Activated CD8-positive, alpha-beta memory T cell treated with anti-CD3 and anti-CD28 coated beads, Interleukin-2, amount 50 U/mL, for 4 hours (primary cell): ENCODE measurements at places on chromosomes 4 and X.

DNA sequence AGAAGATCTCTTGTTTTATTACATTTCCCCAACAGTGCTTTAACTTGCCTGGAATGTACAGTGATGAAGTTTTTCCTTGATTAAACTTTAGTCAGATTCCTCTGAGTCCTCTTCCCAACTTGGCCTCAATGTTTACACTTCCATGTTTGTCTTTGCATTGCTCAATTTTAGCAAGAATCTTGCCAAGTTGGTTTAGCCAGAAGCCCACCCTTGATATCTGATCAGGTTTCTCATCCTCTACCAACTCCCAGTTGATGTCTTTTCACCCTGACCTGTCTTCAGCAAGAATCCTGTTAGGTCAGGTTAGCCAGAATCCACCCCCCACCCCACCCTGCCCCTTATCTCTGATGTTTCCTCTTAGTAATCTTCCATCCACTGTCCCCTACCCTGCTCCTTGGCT is 120.9 kb downstream of the MBNL3 start:
- no peak for DNase-seq

DNA sequence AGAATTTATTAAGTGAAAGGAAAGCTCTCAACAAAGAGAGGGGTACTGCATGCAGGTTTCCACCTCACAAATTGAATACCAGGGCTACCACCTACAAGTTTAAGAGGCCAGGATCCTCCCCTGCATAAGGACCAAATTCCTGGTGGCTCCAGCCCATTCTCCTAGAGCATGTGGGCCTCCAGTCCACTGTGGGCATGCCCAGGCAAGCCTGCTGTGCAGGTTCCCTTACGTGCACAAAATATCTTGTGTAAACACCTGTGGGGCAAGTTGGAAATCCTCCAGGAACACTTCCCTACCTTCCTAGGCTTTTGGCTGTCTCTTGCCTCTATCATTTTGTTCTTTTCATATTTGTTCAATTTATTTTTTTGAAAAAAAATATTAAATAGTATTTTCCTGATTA is 724.3 kb downstream of the ARAP2 start:
- DNase-seq = no peak

DNA sequence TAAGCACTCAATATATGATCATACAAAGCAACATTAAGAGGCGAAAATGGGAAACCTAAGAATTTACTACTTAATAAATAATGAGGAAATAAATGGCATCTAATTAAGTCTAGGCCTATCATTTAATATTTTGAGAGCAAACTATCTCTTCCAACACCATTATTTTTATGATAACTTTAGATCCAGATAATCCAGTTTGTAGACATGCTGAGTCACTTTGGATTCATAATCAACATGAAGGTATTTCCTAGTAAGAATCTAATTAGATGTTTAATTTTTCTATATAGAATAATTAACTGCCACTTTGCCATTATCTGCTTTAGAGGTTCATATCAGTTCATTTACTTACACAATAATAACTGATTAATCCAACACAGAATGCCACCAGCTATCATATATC is 336.2 kb downstream of the INPP4B start:
- no peak for DNase-seq

- DNase-seq = no peak
Measured at GRCh38 chrX:133175605-133176004, 42.5 kb downstream of the TFDP3 start.

- no peak for DNase-seq
Measured at GRCh38 chrX:10350981-10351380, 194.2 kb downstream of the CLCN4 start.

DNA sequence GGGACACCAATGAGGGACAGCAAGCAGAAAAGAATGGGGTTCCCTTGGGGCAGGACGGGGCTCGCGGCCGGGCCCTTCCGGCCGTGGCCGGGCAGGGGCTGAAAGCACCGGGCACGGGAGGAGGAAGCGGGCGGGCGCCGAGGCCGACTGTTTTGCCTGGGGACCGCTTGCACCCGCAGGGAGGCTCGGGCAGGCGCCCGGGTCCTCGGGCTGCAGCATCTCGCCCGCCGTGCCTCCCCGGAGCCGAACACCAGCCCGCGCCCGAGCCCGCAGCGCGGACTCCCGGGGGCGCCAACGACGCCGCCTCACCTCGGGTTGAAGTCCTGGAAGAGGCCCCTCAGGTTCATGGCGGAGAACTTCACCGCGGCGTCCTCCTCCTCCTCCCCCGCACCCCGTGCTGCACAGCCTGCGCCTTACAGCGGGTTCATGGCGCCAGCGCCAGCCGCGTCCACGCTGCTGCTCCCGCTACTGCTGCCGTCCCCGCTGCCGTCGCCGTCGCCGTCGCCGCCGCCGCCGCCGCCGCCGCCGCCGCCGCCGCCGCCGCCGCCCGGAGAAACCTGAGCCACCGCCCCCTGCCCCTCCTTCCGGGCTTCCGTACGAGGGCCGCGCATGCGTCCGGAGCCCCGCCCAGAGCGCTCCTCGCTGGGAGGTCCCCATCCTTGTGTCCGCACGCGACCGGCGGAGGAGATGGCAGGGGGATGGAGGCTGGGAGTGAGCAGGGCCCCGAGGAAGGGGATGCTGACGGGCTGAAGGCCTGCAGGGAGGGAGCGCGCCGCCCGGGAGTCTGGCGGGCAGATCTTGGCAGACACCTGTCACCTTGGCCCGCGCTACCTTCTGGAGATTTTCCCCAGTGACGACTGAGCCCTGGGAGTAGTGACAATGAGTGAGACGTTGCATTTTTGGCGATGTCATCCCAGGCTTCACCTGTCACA is at the start of gene TMEM185A:
TMEM185A (minus strand) TSS at position 559 of the 932 bp plus-strand sequence; CDS start at position 347, 212 bp downstream.
- DNase-seq = peak; percentile 71

GRCh38 chrX:36867143-36867542 is 141.0 kb upstream of the FAM47C start:
- no peak for DNase-seq

GRCh38 chrX:8274170-8274569 is 103.1 kb upstream of the VCX2 start:
- no peak for DNase-seq

- no peak for DNase-seq
Measured at GRCh38 chr4:126939401-126939800, 693.4 kb upstream of the INTU start.

GRCh38 chr4:6340446-6341015 is 70.9 kb downstream of the WFS1 start:
- DNase-seq = no peak

DNA sequence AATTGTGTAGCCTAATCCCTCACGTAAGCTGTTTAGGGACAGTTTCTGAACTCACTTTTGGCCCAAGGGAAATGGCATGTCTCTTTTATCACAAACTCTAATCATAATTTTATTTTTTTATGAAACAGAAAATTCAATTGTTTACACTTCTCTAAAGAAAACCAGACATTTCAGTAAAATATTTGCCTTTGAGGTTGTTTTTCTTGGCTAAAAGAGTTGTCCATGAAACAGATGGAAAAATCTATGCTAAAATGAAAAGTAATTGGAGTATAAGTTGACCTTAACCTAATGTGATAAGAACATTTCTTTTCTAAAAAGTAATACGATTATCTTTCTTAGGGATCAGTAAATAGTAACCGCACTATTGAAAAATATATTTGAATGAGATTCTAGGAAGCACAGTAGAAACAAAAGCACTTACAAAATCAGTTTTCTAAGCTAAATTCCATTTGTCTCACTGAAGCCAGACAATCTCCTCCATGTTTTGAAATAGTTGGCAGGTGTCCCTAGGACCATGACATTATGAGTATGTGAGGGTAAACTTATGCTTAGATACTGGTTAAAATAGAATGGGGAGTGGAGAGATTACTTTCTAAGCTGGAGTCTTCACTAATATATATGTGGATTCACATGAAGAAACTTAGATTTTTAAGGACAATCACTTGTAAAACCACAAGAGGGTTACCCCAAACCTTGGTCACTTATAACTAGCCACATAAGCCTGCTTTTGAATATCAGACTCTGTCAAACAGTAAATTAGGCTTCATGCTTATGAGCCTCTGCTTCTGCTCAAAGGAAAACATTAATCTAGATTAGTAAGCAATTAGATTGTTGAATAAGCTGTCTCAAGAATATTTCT is 20.1 kb upstream of the TET2 start:
- no peak for DNase-seq

DNA sequence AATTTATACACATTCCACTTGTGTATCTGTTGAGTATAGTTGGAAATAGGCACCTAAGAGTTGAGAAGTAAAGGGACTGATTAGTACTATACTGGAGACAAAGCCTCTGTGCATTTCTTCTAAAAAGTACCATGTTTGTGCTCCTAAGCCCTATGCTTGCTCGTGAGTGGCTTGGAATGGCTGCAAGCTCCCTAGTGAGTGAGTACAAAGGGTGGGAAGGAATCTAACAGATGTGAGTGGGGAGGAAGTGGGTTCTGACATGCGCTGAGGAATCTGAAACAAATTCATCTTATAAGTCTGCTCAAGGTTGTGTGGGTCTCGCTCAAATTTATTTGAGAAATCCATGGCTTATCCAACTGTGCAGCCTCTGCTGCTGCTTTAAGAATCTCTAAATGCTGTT is 13.3 kb downstream of the SPCS3 start:
- no peak for DNase-seq

- DNase-seq = no peak
Measured at GRCh38 chrX:44147130-44147529, 173.9 kb upstream of the NDP start.

- no peak for DNase-seq
Measured at GRCh38 chrX:108029928-108030711, 14.7 kb upstream of the VSIG1 start.

- DNase-seq = no peak
Measured at GRCh38 chr4:95867919-95868318, 28.0 kb downstream of the PDHA2 start.

DNA sequence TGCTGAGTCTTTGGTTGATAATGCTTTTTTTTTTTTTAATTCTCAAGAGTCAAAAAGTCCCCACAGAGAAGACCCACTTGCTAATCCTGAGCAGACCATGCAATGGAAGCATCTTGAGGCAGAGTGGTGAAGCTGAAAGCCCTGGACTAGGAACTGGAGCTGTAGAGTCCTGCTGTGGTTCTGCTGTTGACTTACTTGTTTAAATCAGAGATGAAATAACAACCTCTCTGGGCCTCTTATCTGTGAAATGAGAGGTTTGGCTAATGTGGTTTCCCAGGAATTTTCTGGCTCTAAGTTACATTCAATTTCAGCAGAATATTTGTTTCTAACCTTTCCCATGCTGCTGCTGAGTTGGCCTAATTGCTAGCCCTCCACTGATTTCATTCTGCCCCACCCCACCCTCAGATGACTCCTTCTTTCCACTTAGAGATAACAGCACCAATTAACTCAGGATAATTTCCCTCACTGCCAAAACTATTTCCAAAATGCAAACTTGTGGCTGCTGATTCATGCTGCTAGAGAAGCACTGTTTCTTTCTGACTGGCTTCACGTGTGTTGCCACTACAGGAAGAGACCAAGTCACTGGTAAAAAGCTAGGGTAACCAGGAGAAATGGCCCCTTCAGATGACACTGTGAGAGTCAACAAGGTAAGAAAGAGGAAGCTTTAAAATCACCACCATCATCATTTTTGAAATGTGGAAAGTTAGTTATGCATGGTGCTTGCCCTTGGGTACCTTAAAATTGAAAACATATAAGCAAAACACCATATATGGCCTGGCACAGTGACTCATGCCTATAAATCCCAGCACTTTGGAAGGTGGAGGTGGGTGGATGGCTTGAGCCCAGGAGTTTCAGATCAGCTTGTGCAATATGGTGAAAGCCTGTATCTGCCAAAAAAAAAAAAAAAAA is 326.4 kb downstream of the DCHS2 start:
- DNase-seq = no peak

DNA sequence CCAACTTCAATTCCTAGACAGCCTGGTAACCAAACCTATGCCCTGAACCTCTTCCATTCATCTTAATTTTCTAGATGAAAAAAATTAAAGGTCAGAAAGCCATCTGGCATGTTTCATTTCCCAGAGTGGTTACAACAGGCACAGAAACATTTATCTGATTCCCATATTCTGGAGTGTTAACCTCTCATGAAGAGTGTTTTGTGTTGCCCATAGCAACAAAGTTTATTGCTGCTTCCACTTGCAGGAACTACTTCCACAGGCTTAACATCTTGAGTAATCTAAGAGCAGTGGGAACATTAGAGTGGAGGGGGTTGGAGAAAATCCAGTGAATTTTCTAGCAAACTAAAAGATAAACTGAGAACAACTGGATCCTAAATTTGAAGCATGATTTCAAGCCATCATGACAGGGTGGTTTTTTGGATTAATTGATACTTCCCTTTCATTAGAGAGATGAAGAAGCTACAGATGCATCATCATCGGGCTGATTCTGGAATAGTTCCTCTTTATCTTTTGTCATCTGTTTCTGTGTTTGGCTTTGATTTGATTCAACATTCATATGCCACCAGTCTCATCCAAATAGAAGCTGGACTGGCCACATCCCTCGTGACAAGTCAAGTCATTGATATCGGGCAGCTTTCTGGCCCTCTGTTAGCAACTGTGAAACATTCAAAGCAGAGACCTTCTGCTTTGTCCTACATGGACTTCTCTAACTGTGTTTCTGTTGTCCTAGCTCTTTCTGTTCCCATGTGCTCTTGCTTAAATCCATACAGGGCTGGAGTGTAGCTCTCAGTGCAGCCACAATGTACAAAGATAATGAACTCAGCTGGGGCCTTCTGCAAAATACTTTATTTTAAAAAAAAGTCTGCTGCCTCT is 167.3 kb downstream of the MID1IP1 start:
- no peak for DNase-seq

GRCh38 chrX:138704101-138704500 is 7.4 kb downstream of the FGF13 start:
- DNase-seq = no peak

DNA sequence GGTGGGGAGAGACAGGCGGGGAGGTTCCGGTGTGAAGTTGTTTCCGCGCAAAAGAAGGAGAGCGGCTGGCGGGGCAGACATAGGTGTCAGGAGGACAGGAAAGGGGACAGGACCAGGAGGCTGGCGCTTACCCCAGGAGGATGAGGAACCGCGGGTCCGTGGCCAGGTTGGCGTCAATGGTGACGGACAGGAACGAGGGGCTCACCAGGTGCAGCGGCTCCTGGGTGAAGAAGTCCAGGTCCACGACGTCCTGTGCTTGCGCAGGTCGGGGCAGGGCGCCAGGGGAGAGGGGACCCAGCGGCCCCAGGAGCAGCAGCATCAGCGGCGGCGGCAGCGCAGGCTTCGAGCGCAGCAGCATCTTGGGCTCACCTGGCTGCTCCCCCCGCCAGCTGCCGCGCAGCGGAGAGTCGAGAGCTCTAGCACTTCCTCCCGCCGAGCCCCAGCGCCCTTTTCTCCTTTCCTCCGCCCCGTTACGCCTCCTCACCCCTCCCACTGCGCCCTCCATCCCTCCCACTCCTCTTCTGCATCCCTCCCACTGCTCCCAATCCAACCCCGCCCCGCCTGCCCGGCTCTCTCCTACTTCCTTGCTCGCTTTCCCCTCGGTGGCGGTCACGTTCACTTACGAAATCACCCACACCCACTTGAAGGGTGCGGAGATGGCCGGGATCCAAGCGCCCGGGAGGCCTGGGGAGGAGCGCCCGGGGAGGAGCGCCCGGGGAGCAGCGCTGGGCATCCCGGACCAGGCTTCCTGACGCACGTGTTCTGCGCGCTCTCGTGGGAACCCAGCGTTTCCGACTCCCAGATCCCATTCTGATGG is at the start of gene HPSE:
HPSE (minus strand) TSS at position 424 of the 817 bp plus-strand sequence; CDS start at position 358, 66 bp downstream.
- DNase-seq = peak; percentile 67
